ENCODE measurements at places on chromosomes 3 and 15. TPM values are rescaled to one million over a fixed set of nuclear protein-coding genes. Genes with fewer than 3 reads are reported as not detected.

The FETUB gene
- 76.5 TPM for total RNA-seq

DNA sequence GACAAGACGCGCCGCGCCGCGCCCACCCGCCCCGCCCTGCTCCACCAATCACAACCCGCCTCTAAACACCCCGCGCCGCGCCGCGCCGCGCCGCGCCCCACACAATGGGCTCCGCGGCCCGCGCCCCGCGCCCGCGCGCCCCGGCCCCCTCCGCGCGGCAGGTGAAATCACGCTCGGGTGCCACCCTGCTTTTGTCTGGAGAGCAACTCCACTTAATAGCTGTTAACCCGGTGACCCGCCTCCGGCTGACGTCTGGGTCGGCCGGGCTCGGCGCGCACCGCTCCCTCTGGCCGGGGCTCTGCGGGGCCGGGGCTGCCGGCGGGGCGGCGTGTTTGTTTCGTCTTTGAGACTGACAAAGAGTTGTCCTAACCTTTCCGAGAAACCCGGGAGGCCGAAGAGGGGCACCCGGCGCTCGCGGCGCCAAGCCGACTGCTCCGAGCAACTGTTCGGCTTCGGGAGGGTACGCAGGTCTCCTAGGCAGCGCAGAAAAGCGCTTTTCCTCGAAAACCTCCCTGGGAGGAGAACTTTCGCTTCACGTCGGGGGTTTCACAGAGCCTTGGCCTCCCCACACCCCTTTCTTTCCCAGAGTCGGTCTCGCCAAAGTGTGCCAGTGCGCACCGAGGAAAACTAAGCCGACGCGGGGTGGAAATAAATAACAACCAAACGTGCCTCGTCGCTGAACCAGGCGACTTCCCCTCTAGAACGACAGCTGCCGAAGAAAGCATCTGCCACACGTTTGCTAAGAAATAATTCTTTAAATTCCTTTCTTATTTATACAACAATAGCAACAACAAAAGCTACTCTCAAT is 518.4 kb downstream of the FOXP1 start:
- DNase-seq, result peak; percentile 75

- DNase-seq, result no peak
These were observed 327.8 kb downstream of the GBE1 start for GRCh38 chr3:81433675-81434074.

DNA sequence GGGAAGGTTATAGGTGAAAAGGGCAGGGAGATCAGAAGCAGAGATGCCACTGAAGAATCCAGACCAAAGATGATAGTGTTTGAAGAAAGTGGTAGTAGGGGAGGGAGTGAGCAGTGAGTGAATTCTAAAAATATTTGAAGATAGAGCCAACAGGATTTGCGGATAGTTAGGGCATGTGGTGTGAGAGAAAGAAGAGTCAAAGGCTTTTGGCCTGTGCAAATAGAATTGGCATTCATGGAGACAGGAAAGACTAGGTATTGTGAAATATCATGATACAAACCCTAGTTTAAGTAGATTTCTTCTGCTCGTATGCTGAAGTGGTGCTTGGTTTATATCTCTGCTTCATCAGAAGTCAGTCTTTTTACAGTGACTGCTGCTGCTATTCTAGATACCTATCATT is 224.2 kb upstream of the CFAP20DC start:
- no peak for DNase-seq

- no peak for DNase-seq
These were observed 202.3 kb downstream of the CNTN4 start for GRCh38 chr3:2300938-2301337.

GRCh38 chr3:52245322-52246263 is at the start of gene PPM1M:
PPM1M (plus strand) TSS chr3:52245759; CDS start chr3:52245825, 66 bp downstream.
- peak; percentile 68 for DNase-seq

- DNase-seq, result no peak
These were observed 14.4 kb downstream of the FGD5 start for GRCh38 chr3:14832975-14833722.

The ACAN gene
- 0.07 TPM for total RNA-seq

DNA sequence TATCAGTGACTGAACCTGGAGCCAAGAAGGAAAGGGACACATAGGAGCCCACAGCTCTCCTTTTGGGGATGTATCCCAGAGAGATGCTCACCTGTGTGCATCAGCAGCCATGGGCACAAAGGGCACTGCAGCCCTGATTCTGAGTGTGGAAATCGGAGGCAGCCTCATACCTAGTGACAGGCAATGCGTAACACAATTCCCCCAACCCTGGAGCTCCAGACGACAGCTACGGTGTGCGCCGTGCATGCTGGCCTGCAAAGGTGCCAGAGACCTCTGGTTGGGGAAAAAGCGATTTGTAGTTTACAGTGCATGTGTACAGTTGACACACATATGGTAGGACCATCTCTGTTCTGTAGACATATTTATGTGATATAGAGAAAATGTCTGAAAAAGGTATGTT is 59.0 kb upstream of the PLXNA1 start:
- no peak for DNase-seq

The FBN1 gene
- 5.2 TPM for total RNA-seq

The BUB1B gene
- 1.7 TPM for total RNA-seq

- DNase-seq, result no peak
These were observed 62.2 kb upstream of the AKAP13 start for GRCh38 chr15:85318048-85318731.

- DNase-seq, result no peak
These were observed 29.3 kb upstream of the SLCO3A1 start for GRCh38 chr15:91824256-91824655.

- no peak for DNase-seq
These were observed 88.7 kb downstream of the ANKRD28 start for GRCh38 chr3:15708882-15709677.

GRCh38 chr3:155737844-155738460 is 6.9 kb downstream of the PLCH1 start:
- DNase-seq, result peak; percentile 62

DNA sequence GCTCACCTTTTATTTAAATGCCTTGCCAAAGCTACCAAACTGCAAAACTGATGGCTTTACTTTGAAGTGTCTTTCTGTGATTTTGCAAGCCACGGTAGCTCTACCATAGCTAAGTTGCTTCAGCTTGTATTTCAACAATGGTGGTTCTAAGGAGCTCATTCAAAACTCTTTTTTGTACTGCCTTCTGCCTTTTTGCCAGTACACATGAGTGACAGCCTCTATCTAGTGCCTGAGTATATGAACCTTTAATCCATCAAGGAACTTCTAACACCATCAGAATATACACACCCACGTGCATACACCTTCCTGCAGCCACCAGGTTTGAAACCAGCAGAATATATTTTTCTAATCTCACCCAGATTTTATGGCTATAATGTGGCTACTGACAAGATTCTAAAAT is 10.4 kb upstream of the NR2F2 start:
- DNase-seq, result no peak

The ST8SIA2 gene
- total RNA-seq, result not detected

GRCh38 chr3:4831580-4831950 is 147.7 kb upstream of the BHLHE40 start:
- DNase-seq, result no peak

The GP9 gene
- not detected for total RNA-seq

DNA sequence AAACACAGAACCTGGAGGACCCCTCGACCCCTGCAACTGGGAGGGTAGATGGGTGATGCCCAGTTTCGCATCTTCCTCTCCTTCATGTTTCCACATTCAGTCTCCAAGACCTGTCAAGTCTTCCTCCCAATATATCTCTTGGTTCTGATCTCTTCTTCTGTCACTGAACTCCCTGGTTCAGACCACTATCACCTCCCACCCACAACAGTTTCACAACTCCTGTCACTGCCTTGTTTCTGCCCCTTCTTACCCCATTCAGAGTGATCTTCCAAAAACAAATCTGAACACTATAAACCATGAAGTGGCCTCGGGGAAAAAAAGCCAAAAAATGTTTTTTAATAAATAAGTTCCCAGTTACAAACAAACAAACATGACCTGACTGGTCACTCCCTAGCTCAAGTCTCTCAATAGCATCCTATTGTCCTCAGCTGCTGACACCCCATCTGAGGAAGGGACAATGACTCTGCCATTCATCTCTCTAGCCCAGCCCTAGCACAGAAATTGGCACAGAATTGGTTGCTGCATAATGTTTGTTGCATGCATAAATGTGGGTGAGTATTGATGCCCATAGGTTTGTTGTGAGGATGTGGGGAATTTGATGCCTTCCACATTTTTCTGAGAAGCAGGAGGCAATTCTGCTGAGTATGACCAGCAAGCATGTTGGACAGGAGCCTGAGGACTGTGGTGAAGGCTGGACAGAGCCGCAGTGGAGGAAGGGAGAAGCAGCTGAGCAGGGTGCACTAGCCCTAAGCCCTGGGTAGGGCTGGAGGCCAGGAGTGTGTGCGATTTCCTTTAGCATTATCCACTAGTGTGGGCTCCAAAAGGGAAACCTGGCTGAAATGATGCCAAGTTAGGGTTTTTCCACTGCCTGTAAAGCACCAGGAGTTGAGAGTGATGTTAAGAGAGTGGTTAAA is 12.2 kb upstream of the XYLB start:
- DNase-seq, result no peak
